ENCODE measurements at places on chromosomes 7 and 10.

DNA sequence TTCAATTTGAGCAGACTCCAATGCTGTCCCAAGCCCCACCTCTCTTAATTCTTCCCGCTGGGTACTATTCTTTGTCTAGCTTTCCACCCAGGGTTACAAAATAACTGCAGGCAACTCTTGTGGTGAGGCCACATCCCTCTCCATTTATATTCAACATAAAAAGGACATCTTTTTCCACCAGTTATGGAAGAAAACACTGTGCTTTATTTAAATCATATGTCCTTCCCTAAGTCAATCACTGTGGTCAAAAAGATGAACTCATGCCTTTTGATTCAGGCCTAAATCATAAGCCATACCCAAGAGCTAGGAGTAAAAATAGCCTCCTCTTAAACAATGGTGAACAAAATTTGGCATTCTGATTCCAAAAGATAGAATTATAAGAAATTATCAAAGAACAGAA is 386.0 kb downstream of the SEMA3D start:
- no peak for DNase-seq

GRCh38 chr7:44727158-44727936 is 21.3 kb upstream of the ZMIZ2 start:
- DNase-seq: no peak

GRCh38 chr7:13989126-13989948 is at the start of gene ETV1:
TSS of gene ETV1 (minus strand) at chr7:13989666. CDS start at chr7:13989052, 614 bp downstream.
- peak; percentile 15 for DNase-seq

- peak; percentile 73 for DNase-seq
Observed at GRCh38 chr10:67788028-67788886, 49.7 kb downstream of the DNAJC12 start.

DNA sequence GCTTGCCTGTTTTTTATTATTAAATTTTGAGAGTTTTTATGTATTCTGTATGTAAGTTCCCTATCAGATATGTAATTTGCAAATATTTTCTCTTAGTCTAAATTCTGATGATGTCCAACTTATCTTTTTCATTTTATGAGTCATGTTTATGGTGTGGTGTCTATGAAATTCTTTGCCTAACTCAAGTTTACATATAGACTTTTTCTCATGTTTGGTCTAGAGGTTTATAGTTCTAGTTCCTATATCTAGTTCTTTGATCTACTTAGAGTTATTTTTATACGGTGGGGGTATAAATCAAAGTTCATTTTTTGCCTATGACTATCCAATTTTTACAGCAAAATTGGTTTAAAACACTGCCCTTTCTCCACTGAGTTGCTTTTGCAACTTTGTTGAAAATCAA is 26.3 kb upstream of the CCDC7 start:
- no peak for DNase-seq

DNA sequence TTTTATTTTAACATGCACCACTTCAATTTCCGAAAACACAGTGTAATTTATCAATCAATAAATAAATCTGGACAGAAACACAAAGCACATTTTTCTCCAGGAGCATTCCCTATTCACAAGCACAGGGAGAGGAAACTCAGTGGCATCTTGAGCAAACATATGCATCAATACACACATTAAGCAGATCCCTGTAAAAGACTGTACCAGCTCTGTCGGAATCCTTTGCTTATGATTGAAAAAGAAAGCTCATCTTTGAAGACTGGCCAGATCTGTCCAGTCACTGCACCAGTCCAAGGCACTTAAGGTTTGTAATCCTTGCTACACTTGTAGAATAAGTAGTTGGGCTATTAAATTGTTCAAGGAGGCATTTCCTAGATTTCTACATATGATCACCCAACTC is 343.9 kb downstream of the BMPER start:
- DNase-seq: no peak

- no peak for DNase-seq
Observed at GRCh38 chr10:78579995-78580394, 488.8 kb upstream of the ZMIZ1 start.

DNA sequence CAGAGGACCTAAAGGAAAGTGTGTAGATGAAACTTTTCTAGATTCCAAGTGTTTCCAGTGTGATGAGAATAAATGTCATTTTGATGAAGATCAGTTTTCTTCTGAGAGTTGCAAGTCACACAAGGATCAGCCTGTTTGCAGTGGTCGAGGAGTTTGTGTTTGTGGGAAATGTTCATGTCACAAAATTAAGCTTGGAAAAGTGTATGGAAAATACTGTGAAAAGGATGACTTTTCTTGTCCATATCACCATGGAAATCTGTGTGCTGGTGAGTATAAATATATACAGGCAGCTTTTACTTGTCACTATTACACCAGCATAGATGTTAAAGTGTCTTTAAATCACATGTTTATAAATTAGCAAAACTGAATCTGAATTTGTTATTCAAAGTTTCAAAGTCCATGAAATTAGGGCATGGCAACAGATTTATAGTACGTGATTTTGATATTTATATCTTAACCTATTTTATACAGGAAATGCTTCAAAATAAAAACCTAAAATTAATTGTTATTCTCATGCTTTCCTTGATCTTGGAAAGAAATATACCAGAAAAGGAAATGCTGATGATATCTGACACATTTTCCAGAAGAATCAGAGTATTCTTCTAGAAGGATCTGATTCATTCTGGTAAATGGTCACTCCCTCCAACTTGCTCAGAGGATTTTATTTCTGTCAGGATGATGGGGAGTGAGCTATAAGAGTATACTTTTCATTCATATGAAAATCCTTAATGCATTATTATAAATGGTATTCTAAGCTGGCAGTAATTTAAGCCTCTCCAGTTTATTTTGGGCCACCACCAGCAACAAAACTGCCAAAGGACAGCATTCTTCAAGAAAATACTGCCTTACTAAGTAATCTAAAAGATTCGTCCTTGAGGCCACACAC is 71.4 kb downstream of the ITGB8 start:
- no peak for DNase-seq

- no peak for DNase-seq
Observed at GRCh38 chr7:140594131-140594691, 46.4 kb downstream of the DENND2A start.

DNA sequence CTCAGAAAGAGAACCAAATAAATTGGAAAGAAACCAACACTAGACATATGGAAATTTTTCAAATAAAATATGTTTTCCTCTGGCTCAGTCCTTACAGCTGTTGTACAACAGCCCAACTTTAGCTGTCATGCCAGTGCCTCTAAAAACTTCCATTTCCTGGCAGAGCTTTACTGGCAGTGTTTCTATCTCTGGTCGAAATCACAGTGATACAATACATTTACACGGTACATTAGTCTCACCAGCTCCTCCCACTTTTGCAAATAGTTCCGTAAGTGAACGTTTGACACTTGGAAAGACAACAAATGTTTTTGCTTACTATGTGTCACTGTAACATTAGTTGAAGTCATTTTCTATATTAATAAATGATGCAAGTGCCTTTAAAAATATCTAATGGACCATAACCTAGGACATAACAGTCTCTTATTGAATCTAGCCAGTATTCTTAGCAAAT is 29.8 kb downstream of the BCAP29 start:
- no peak for DNase-seq

DNA sequence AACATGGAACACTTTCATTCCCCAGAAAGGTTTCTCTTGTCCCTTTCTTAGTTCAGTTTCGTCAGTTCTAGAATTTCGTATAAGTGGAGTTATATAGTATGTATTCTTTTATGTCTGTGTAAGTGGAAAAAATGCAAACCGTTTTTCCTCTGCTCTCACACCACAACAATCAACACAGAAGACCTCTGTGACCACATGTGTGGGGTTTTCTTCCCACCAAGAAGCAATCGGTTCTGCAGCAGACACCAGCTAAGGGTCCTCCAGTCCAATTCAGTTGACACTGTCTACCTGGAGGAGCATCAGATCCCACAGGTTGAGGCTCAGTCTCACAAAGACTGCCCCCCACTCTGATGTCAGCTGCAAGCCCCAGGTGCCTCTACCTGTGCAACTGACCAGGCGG is 6.2 kb downstream of the CDC123 start:
- DNase-seq: no peak

- peak; percentile 19 for DNase-seq
Observed at GRCh38 chr7:77409739-77410547, 6.2 kb downstream of the GSAP start.

DNA sequence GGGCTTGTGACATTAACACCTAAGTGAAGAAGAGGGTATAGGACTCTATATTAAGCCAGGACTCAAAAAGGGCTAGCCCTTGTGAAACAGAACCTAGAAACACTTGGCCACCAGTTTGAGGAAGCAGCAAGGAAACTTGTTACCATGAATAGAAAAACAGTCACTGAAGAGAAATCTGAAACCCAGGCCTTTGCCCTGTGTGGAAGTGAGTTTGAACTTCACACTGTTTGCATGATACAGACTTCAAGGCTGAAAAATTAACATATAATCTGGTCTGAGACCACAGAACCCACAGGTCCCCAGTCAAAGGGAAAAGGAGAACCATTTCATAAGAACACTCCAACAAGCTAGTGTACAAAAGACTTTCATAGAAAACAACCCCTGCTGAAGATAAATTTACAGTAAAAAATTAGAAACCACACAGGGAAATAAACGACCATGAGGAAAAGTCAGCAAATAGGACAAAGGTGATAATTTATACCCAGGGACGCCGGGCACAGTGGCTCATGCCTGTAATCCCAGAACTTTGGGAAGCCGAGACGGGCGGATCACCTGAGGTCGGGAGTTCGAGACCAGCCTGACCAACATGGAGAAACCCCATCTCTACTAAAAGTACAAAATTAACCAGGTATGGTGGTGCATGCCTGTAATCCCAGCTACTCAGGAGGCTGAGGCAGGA is 76.1 kb downstream of the SKIDA1 start:
- DNase-seq: no peak

GRCh38 chr7:1542329-1542728 is 11.8 kb downstream of the MAFK start:
- DNase-seq: no peak

All from CD4-positive, alpha-beta T cell treated with Interleukin-4 for 1 hour (primary cell).